ENCODE measurements at places on chromosomes 3 and 15.

GRCh38 chr3:163671201-163671600 lies 1407.1 kb downstream of the SI start:
- DNase-seq, result no peak

- peak; percentile 11 for DNase-seq
These were observed 96.7 kb upstream of the PTPRG start for GRCh38 chr3:61464518-61465140.

DNA sequence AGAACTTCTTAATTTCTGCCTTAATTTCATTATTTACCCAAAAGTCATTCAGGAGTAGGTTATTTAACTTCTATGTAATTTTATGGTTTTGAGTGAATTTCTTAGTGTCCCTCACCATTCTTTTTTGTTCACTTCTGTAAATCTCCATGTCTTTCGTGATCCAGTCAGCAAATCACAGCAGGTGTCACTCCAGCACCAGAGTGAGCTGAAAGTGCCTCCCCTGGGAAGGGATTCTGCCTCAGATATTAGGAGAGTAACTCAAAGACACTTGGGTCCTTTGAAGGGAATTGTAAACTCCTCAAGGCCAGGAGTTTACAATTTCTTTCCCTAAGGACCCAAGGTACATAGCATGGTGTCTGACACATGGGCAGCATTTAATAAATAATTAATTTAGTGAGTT lies 207.6 kb upstream of the AZI2 start:
- DNase-seq, result no peak

- peak; percentile 37 for DNase-seq
These were observed 964 bp downstream of the SLC25A20 start for GRCh38 chr3:48897460-48898376.

DNA sequence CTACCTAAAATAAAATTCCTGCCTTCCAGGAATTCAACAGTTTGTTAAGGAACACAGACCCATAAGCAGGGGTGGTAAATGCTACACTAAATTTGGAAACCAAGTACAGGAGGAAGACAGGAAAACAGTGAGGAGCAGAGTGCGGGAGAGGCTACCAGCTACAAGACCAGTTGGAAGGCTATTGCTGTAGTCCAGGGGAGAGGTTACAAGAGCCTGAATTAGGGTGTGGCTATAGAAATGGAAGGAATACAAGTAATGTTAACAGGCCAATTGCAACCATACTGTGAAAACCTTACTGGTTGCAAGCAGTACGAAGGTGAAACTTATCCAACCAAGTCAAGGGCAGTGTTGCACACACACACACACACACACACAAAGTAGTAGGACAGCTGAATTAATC lies 880 bp upstream of the ARMC8 start:
- no peak for DNase-seq

- DNase-seq, result peak; percentile 71
These were observed 19.1 kb upstream of the TM4SF18 start for GRCh38 chr3:149352556-149352955.

GRCh38 chr3:165504554-165504953 lies 308.4 kb upstream of the SLITRK3 start:
- no peak for DNase-seq

DNA sequence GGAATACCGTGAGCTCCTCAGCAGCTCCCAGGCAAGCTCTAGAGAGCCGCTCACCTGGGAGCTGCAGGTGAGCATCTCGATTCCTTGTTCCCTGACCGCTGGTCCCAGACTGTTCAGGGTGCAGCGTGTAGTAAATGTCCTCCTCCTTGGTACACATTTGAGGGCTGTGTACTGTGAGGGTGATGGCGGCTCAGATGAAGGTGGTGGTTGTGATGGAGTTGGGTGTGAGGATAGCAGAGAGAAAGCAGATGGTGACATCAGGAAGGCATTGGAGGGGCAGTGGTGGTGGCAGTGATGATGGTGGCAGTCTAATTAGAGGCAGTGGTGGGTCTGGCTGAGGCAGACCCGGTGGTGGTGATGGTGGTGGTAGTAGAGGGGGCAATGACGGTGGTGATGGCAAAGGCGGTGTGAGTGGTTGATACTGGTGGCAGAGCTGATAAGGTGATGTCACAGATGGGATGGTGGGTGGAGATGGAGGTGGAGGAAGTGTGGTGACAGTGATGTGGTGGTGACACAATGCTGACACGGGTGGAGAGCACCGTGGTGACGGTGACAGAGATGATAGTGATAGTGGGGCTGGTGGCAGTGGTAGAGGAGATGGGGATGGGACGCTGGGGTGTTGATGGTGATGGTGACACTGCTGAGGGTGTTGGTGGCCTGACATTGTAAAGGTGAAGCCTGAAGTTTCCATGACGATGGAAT lies at the start of gene DNAJB8:
TSS of gene DNAJB8 (minus strand) at position 51 of the 702 bp plus-strand sequence. CDS start 3,645 bp downstream, outside the sequence.
- no peak for DNase-seq

- DNase-seq, result no peak
These were observed 688.7 kb downstream of the TUSC7 start for GRCh38 chr3:117398141-117398899.

DNA sequence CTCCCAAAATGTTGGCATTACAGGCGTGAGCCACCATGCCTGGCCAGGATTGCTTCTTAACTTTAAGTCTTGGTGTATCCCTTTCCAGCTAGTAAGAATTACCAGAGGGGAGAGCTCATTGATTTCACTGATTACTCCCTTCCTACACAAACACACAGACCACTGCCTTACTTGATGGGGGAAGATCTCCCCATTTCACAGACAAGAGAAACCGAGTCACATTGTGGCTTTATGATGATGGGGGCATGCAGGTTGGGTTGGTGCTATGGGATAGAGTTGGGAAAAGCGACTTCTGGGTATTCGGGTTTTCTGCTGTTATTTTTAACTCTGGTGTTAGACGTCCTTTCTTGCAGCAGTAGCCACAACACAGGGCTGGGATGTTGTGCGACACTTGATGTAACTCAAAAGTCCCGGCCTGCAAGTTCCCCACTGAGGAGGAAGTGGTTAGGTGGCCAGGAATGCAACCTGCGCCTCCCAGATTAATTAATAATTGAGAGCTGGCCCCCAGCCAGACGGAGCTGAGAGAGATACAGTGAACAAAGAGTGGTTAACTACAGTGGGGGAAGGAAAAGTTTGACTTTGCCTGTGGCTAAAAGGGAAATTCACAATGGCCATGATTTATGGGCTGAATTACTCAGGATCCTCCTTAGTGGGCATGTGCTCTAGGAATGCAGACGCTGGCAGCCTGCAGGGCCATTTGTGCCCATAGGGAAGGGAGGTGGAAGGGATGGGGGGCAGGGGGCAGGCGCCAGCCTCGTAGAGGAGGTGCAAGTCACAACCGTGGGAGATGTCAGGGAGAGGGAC lies 63.6 kb downstream of the SMAD6 start:
- peak; percentile 87 for DNase-seq

GRCh38 chr15:100334015-100334414 lies 7.8 kb downstream of the ADAMTS17 start:
- no peak for DNase-seq

DNA sequence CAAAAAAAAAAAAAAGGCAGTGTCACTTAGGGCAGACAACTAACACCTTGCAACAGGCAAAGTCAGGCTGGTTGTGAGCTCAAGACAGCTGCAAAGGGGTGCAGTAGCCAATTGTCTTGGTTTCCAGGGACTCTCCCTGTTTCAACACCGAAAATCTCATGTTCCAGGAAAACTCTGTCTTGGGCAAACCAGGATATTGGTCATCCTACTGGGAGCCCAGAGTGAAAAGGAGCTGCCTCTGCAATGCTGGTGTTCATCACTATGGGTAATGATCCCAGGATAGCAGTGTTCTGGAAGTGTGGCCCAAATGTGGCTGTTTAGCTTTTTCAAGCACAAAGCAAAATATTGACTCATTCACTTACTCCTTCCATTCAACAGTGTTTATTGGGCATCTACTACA lies 82.6 kb downstream of the ARHGAP31 start:
- DNase-seq, result no peak

GRCh38 chr15:88174571-88174970 lies 82.0 kb downstream of the NTRK3 start:
- DNase-seq, result no peak

DNA sequence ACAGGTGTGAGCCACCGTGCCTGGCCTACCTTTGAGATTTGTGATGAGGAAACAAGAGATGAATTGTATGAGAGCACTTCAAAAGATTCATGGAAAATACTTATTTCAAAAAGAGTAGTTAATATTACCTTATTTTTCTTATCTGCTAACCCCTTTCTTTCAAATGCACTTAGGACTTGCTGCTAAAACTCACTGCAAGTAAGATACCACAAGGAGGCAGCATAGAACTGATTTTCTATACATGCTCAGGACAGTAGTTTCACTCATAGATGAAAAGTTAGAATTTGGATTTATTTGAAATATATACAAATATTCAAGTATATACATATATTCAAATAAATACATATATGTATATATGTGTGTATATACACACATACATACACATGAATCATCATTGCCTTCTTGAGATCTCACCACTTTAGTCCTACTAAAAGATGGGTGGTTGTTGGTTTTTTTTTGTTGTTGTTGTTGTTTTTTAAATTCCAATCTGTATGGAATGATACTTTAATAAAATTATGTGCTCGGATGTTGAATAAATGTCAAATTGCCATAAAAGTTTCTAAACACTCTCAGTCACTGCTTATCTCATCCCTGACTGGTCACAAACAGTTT lies 2.4 kb downstream of the CCNDBP1 start:
- DNase-seq, result peak; percentile 70

- DNase-seq, result no peak
These were observed 63.2 kb upstream of the ATP11B start for GRCh38 chr3:182729903-182730674.

Measured in EH (cell line).